Vagina (tissue), 2 donors: ENCODE measurements at places on chromosomes 11 and 22. TPM values are rescaled to one million over a fixed set of nuclear protein-coding genes. Genes with fewer than 3 reads are reported as not detected.

KRTAP5-2 gene
- total RNA-seq = not detected

BAIAP2L2 gene
- total RNA-seq = not detected

GRCh38 chr11:69718147-69718546, 14.3 kb upstream of the FGF19 start:
- DNase-seq = no peak
- no peaks in the 10 kb centered on the region for H3K4me1 ChIP-seq
- H3K36me3 ChIP-seq = no peaks in the 10 kb centered on the region
- H3K27me3 ChIP-seq = no peaks in the 10 kb centered on the region

DNA sequence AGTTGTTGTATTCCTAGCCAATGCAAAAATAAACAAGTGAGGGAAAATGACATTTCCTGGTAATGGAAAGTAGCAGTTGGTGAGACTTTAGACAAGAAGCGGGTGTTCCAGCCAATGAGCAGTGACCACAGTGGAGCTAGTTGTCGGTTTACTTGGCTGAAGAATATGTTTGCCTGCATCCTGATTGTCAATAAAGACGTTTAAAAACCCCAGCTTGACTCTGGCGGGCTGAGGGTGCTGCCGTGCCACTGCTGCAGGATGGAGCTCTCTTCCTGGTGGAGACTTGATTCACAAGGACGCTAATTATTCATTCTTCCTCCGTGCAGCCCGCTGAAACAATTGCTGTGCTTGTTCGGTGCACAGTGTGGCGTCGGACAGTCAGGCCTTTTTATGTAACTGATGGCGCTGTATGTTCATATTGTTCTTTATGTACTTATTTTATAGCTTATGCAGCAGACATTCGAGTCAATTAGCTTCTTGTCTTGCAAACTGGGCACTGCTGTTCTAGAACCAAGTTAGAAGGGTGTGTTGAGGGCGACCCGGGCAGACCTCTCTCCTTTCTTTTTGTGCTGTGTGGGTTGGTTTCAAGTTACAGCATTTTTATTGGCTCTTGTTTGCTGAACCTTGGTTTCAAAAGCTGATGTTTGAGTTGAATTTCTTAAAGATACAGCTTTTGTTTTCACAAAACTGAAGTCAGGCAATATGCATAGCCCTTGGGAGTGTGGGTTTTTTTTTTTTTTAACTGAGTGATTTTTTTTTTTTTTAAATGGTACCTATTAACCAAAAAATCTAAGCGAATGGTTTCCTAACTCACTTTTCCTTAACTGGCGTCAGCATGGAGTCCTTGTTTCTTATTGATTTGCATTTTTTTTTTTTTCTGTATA, 153.9 kb downstream of the TEAD1 start:
- H3K27ac ChIP-seq = peak overlapping the region; percentile 59
- no peaks in the 10 kb centered on the region for H3K27me3 ChIP-seq
- no peak for DNase-seq
- peaks cover 23% of the 10 kb centered on the region for H3K4me1 ChIP-seq
- no peaks in the 10 kb centered on the region for H3K36me3 ChIP-seq
- peak overlapping the region; percentile 25 for H3K4me3 ChIP-seq

DNA sequence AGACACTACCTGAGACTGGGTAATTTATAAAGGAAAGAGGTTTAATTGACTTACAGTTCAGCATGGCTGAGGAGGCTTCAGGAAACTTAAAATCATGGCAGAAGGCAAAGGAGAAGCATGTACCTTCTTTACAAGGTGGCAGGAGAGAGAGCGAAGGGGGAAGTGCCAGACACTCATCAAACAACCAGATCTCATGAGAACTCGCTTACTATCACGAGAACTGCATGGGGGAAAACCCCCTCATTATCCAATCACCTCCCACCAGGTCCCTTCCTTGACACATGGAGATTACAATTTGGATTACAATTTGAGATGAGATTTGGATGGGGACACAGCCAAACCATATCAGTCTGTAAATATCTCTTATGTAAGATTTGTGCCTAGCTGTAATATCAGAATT, 50.9 kb upstream of the ATXN10 start:
- no peak overlapping the region for H3K4me3 ChIP-seq
- peaks cover 14% of the 10 kb centered on the region for H3K4me1 ChIP-seq
- no peaks in the 10 kb centered on the region for H3K36me3 ChIP-seq
- DNase-seq = no peak
